ENCODE measurements at places on chromosomes 16 and 17.

GRCh38 chr16:57804111-57804837 lies 2.0 kb upstream of the KIFC3 start:
- no peak for ATAC-seq

- no peak for ATAC-seq
These were observed 2.5 kb downstream of the KIF1C start for GRCh38 chr17:5000237-5000639.

DNA sequence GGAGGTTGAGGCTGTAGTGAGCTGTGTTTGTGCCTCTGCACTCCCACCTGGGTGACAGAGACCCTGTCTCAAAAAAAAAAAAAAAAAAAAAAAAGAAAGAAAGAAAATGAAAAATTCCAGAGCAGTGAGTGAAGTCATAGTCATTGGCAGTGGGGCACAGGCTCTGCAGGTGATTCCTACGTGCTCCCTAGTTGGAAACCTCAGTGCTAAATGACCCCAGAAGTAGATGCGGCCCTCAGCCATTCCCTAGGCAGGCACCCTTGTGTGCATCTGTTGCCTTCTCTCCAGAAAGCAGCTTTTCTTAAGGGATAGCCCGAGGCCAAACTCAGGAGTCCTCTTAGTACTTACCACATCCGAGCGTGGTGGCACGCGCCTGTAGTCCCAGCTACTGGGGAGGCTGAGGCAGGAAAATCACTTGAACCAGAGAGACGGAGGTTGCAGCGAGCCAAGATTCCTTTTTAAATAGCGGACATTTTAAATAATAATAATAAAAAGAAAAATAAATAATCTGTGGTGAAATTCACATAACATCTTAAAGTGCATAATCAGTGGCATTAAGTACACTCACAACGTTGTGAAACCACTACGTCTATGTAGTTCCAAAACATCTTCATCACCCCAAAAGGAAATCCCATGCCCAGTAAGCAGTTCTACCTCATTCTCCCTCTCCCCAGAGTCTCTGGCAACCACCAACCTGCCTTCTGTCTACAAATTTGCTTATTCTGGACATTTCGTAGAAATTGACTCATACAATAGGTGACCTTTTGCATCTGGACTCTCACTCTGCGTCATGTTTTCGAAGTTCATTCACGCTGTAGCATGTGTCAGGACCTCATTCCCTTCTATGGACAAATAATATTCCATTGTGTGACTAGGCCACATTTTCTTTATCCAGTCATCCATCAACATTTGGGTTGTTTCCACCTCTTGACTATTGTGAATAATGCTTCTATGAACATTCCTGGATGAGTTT lies 12.5 kb upstream of the SPHK1 start:
- ATAC-seq = peak; percentile 20

DNA sequence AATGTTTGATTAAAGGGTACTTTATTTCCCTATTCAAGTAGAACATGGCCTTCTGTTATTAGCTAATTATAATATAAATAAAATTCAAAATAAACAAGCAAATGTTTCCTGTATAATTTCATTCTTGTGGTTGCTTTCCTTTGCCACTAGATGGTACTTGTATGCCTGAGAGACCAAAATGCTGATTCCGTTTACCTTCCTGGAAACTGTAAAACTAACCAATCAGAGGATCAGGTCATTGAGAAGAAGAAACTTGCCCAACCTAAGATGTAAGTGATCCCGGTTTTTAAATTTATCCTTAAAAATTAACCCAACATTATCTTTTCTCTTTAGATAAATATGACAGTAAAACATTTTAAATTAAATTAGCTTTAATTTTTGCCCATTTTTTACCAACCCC lies 8.1 kb upstream of the ABCA5 start:
- no peak for ATAC-seq

DNA sequence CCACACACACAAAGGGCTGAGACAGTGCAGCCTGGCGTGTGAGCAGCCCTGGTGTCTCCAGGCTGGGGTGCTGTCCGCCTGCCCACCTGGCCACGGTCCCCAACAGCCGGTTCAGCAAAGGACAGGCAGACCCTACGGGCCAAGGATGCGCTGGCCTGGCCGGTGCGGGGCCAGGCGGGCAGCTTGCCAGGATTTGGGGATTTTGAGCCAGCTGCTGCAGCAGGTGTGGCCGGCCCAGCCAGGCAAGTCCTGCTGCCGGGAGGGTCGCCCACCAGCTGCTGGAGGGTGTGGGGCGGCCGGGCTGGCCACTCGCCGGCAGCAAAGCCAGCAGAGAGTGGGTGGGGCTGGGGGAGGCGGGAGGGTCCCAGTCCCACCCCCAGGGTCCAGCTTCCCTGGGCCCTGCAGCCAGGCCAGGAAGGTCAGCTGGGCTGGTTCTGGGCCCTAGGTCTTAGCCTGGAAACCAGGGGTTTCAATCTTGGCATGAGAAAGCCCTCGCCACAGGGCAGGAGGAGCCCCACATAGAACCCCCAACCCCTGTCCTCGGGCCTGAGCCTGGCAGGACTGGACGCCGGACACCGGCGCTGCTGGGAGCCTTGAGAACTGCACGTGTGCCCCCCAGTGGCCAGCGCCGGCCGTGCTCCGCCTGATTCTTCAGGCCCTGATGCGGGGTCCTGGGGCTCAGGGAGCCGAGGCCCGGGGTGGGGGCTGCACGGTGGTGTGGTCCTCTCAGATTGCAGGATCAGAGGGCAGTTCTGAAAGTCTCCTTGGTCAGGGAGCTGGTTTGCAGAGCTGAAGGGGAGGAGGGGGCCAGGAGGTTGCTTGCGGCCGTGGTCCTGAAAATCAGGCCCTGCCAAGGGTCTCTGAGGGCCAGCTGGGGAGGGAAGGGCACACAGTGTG lies 17.6 kb upstream of the SSTR5 start:
- peak; percentile 24 for ATAC-seq

GRCh38 chr17:82152556-82153294 lies 54.7 kb upstream of the FASN start:
- ATAC-seq = no peak

GRCh38 chr17:61784510-61784909 lies 78.8 kb downstream of the BRIP1 start:
- no peak for ATAC-seq

GRCh38 chr17:73987845-73988509 lies 215.5 kb upstream of the RPL38 start:
- no peak for ATAC-seq

DNA sequence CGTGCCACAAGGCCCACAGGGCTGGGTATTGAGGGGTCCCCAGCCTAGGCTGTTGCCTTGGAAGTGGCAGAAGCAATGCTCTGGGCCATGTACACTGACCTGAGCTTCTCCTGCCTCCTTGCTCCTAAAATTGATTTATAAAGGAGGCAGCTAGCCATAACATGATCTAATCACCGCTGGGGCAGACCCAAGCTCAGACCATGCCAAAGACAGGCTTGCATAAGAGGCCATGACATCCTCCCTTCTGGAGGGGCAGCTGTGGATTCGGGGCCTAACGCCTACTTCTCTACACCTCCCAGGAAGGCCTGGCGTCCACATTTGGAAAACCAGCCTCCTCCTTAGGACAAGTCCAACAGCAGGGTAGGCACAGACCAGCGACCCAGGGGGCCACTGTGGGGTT lies 12.3 kb downstream of the HSD11B2 start:
- no peak for ATAC-seq

- no peak for ATAC-seq
These were observed 1.6 kb upstream of the DECR2 start for GRCh38 chr16:400061-400591.

GRCh38 chr16:66918803-66919568 lies at the start of gene CDH16:
Gene CDH16 (minus strand): TSS chr16:66918885. CDS start chr16:66918065, 820 bp downstream.
- no peak for ATAC-seq

- no peak for ATAC-seq
These were observed 2.0 kb downstream of the SLC46A1 start for GRCh38 chr17:28404007-28404406.

DNA sequence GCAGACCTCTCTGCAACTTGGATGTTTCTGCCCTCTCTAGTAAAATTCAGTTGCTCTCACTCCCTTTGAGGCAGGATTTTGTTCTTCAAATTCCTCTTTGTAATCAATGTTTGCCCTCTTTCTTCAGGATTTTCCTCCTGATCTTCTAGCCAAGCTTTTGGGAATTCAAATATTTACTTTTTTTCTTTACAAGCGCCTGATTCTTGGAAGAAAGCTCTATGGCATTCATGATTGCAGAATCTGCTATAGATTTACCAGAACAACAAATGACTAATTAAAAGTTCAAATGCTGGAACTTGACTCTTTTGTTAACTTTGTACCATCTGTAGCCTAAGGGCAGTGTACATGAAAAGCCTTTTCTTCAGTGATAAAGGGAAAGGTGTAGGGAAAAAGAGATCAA lies 63.7 kb upstream of the SHISA6 start:
- no peak for ATAC-seq

GRCh38 chr17:7440834-7441195 lies 1.5 kb downstream of the FGF11 start:
- no peak for ATAC-seq

DNA sequence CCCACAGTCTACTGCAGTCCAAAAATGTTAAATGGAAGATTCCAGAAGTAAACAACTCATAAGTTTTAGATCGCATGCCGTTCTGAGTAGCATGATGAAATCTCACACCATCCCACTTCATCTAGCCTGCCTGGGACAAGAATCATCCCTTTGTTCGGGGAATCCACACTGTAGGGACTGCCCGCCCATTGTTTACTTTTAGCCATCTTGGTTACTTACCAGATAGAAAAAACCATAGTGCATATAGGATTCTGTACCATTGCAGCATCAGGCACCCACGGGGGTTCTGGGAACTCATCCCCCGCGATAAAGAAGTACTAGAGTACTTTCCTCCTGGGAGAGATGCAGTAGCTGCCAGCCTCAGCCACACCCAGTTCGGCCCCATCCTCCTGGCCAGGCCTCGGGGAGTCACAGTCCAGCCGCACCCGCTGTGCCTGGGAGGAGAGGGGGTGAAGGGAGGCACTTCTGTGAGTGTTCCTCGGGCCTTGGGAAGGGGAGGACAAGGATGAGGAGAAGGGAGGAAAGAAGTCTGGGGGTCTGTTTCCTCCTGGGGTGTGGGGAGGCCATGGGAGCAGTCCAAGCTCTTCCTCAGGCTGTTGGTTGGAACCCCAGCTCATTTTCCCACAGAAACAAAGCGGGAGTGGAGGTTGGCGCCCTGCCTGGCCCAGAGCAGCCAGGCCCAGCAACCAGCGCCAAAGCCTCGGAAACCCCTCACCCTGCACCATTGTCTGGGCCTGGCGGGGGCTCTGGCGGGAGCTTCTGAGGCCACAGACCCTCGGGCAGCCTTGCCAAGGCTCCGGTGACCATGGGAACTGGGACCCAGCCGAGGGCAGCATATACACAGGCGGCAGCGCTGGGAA lies 8.9 kb downstream of the TRIM47 start:
- no peak for ATAC-seq

DNA sequence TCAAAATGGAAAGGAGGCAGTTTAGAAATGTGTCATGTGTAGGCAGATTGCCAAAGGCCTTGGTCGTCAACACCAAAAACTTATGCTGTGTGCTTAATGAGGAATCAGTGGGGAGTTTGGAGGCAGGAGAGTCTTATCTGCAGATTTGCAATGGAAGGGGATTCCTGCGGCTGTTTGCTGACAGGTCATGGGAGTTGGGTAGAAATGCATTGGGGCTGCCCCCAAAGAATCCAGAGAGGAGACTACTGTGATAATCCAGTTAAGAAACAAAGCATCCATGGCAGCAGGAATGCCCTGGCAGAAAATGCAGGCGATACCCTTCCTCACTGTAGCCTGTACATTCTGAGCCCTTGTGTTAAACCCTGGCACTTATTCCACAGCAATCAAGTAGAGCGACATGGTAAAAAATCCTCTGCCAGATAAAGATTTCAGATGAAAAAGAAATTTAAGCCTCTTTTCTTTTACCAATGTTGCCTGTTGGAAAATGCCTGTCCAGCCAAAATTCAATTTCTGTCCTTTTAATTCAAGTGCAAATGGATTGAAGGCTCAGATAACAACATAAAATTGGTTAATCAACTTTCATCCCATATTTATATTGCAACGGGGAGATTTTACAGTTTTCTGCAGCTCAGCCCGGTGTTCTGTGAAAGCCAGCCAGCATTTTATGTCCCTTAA lies 491.0 kb upstream of the CDH5 start:
- no peak for ATAC-seq

GRCh38 chr17:72466199-72466598 lies 345.4 kb downstream of the SOX9 start:
- no peak for ATAC-seq

DNA sequence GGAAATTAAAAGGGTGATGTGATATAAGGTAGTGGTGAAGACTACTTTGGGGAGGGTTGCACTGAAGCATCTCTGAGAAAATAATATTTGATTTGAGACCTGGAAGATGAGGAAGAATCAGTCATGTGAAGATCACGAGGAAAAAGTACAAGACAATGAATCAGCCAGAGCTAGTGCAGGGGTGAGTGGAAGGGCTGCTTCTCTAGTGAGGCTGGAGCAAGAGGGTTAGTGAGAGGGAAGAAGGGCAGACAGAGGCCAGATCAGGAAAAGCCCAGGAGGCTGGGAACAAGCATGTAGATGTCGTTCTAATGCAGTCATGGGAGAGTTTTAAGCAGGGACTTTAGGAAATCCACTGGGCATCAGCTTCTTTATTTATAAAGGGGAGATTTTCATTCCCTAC lies 504.2 kb upstream of the SALL1 start:
- ATAC-seq = no peak

- peak; percentile 10 for ATAC-seq
These were observed 6.7 kb upstream of the ABCC3 start for GRCh38 chr17:50627782-50628601.

DNA sequence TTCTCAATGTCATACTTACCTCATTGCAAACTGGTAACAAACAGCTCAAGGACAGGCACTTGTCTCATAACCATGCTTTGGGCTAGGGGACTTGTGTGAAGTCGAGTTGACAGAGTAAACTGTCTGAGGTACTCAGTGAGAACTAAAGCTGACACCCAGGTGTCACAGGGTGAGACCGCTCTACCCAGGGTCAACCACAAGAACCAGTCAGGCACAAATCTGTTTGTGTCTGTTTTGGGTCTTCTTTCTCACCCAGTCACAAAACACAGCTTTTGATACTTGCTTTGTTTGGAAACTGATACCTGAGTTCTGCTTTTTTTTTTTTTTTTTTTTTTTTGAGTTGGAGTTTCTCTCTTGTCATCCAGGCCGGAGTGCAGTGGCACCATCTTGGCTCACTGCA lies 161.1 kb downstream of the STX8 start:
- ATAC-seq = no peak

GRCh38 chr16:30539000-30539964 lies 4.6 kb upstream of the ZNF747 start:
- no peak for ATAC-seq

DNA sequence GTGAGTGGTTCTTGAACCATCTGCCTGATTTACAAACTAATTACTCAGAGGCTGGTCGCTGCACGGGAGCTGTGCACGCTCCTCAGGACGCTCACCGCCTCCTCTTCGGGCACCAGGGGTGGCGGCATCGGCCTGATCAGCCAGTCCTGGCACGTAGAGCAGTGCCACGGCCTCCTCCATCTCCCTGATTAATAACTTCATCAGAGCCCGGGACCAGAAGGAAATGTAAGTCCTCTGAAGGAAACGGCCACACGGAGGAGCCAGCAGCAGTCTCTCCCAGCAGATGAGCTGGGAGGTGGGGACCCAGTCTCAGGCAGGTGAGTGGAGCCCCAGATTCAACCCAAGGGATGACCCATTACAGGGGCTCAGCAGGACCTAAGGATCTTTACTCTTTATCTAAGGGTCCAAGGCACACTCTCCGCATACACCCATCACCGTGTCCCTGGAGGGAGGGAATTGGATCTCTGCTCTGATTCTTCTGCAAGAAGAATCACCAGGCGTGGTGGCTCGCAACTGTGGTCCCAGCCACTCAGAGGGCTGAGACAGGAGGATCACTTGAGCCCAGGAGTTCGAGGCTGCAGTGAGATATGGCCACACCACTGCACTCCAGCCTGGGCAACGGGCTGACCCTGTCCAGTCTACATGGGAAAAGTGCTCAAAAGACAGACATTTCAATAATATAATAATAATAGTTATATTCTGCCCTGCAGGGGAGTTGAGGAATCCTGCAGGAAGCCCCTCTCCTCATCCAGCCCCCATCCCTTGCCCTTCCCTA lies 366.5 kb downstream of the SEC14L1 start:
- ATAC-seq = no peak
